ENCODE measurements at places on chromosomes 4 and X.

DNA sequence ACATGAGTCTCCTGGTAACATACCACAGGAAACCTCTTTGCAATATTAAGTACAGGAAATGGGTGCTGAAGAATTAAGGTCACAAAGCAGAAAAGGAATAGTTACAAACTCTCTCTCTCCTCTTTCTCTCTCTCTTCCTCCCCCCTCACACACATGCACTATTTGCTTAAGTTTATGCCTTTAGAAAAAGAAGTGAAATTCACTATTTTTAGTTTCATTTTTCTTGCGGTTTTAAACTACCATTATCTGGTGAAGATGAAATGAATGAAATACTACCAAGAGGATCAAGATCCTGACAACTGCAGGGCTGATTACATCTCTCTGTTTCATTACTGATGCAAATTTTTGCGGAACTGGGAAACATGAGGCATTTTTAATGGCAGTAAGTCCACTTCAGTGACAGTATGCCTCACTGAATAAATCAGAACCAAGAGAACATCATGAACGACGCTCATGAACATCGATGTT is 64.3 kb upstream of the FTHL17 start:
- DNase-seq, result no peak

GRCh38 chrX:47390780-47391179 is 20.4 kb downstream of the ZNF157 start:
- no peak for DNase-seq

- no peak for DNase-seq
These were observed 82.8 kb downstream of the NAT8L start for GRCh38 chr4:2141762-2142451.

GRCh38 chr4:7357323-7357722 is 77.4 kb downstream of the PSAPL1 start:
- no peak for DNase-seq

- peak; percentile 62 for DNase-seq
These were observed 23.2 kb downstream of the VEGFC start for GRCh38 chr4:176769514-176769913.

GRCh38 chr4:81594490-81595159 is 122.9 kb upstream of the RASGEF1B start:
- no peak for DNase-seq

GRCh38 chr4:184387351-184387750 is 87.0 kb downstream of the IRF2 start:
- no peak for DNase-seq

DNA sequence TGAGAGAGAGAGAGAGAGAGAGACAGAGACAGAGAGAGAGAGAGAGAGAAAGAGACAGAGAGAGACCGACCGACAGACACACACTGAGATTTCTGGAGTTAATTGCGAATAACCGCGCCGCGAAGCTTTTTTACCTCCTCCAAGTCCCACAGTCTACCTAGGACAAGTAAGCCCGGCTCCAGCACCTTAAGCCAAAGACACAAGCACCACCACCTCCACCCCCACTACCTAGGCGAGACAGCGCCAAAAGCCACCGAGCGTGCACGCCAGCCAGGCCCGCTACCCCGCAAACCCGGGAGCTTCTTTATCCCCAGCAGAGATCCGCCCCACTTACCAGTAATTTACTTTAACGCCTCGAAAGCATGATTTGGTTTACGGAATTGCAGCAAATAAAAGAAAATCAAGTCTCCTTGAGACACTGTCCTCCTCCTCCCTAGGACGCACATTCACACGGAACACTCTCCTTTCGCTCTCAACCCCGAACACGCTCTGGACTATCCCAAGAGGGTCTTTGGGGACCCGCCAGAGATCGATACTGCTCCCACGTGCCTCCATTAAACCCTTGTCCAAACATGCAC is 649.6 kb upstream of the DIPK2B start:
- no peak for DNase-seq

DNA sequence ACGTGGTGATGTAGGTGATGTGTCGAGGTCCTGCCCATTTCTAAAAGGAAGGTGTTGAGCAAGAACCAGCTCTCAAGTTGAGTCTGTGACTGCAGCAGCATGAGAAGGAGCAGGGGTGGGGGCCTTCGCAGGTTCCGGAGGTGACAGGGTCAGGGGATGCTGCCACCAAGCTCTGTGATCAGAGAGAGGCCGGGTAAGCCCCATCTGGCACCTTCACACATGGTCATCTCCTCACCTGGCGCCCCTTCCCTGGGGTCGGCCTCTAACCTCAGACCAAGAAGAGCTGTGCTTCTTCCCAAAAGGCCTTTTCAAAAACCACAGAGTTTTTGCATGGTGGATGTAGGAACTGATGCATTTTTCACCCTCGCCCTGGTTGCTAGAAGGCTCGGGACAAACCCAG is 137.6 kb downstream of the CPZ start:
- DNase-seq, result no peak

- DNase-seq, result no peak
These were observed 326.6 kb upstream of the ATOH1 start for GRCh38 chr4:93501946-93502345.

Data from SJSA1 (cell line).